Esophagus mucosa (tissue), 1 donor: ENCODE measurements at places on chromosomes 7 and 10. TPM values are rescaled to one million over a fixed set of nuclear protein-coding genes. Genes with fewer than 3 reads are reported as not detected.

DNA sequence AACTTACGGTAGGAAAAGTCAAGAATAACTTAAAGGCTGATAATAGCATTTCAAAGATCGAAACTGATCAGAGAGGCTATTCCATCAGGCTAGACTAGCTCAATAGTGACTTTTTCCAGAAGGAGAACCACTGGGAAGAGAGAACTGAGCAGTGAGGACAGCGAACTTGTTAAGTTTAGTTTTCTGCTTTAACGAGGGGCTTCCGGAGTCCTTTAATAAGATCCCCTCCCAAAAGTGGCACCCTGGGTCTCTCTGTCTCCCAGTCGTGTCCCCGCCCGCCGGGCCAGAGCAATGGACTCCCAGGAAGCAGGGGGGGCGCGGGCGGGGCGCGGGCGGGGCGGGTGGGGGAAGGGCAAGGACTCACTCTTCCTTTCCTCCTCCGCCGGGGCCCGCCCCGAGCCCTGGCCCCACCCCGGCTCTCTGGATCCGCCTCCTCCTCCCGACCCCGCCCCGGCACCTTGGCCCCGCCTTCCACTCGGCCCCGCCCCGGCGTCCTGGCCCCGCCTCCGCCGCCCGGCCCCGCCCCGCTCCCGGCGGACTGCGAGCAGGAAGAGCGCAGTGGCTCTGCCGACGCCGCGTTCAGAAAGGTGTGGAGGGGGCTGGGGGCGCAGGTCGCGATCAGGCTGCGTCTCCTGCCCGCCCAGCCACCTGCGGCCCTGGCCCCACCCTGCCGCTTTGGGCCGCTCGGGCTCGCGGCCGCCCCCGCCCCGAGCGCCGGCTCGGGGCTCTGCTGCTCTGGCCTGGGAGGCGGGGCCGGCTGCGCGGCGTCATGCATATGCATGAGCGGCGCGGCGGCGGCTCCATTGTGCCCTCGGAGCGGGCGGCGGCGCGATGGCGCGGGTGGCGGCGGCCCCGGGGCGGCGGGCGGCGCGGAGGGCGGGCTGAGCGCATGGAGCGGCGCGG, at the start of gene ZMIZ2:
Gene ZMIZ2 (plus strand): TSS at position 803 of the 903 bp plus-strand sequence. CDS start 7,403 bp downstream, outside the sequence.
- peak; percentile 97 for ATAC-seq

Gene FAM237B
- not detected for total RNA-seq

Gene RPEL1
- total RNA-seq, result not detected

DNA sequence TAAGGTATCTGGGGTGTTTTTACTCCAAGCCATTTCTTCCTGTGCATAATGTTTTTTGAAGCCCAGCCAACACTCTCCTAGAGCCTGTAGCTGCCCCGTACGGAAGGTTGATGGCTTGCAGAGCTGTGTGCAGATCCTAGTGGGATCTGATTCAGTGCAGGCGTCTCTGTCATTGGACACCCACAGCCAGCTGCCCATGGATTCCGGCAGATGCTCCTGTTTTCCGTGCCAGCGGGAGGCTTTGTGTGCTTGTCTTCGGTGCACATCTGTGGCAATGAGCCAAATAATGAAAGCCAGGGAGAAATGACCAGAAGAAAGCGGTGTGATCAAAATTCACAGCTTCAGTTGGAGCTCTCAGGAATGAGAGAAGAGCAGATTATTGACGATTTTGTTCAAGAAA, 426.4 kb downstream of the TYW1 start:
- ATAC-seq, result no peak

- ATAC-seq, result no peak
Measured at GRCh38 chr7:112531675-112532074, 50.9 kb downstream of the LSMEM1 start.
